ENCODE measurements at places on chromosomes 7 and 10.

DNA sequence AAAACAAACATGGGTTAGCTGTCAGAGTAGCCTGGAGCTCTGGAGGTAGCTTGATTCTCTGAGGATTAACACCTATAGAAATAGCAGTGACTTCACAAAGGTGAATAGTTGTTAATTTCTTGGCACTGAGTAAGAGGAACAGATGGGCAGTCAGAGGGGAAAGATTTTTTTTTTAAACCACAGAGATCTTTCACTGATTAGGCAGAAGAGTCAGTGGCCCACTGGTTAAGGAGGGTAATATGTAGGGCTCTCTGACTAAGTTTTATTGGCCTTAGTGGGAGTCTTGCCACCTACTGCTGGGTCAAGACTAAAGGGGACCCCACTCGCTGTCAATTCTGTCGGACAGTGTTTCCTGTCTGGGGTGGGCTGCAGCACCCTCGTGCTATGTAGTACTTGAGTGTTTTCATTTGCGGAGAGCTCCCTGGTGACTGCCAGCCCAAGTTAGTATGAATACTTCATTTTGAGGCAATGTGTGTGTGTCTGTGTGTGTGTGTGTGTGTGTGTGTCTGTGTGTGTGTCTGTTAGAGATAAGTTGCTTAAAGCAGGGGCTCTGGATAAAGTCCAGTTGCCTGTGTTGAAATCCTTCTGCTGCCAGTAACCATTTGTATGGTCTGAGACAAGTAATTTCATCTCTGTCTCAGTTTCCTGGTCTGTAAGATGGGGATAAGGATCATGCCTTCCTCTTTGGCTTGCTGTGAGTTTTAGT, 145.2 kb downstream of the ARID5B start:
- no peak for DNase-seq

DNA sequence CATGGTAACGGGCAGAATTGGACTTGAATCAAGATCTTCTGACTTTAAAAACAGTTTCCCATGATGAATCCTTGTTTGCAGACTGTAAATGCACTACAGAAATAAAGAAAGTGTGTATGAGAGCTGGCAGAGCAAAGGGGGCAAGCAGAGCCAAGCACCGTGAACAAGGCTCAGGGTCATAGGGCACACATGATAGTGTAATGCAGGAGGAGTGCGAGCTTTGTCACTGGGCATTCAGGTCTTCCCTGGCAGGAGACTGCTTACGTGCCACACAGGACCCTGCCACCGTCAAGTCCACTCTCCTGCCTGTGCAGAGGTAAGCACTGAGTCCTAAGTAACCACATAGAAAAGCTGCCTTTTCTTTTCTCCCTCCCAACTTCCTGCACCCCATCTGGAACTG, 93.1 kb upstream of the NPVF start:
- DNase-seq, result no peak

DNA sequence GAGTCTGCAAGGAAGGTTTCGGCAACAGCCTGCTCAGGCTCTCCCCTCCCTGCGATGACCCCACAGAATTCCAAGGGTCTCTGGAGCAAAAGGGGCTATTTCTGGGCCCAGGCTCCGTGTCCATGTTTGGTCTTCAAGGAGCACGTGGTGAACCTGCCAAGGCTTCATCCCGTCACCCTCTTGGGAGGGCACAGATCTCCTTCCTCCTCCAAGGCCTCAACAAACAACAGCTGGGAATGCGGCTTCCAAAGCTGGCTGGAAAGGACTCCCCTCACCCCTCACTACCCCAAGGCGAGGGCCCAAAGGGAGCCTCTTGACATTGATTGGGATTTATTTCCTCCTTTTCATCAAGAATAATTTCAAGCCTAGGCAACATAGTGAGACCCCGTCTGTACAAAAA, 14.0 kb upstream of the KPNA7 start:
- no peak for DNase-seq

GRCh38 chr10:97333601-97334369, 744 bp downstream of the FRAT2 start:
- DNase-seq, result no peak

DNA sequence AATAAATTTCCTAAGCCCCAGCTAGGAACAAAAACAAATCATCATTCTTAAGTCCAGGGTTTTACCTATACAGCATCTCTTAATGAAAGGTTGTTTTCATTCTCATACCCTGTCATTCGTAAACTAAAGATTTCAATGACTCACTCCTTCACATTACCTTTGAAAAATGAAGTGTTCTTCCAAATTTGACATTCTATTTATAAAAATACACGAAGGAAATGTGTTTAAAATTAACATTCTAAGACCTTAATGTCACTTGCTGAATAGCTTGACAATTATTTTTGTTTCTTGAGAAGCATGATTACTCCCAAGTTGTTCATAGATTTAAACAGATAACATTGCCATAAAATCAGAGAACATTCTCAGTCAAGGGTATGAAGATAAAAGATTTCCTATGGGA, 1188.3 kb upstream of the SORCS1 start:
- no peak for DNase-seq

- no peak for DNase-seq
These were observed 16.0 kb downstream of the TMEM273 start for GRCh38 chr10:49172061-49172776.

- DNase-seq, result no peak
These were observed 421.2 kb downstream of the IPMK start for GRCh38 chr10:57846307-57847065.

DNA sequence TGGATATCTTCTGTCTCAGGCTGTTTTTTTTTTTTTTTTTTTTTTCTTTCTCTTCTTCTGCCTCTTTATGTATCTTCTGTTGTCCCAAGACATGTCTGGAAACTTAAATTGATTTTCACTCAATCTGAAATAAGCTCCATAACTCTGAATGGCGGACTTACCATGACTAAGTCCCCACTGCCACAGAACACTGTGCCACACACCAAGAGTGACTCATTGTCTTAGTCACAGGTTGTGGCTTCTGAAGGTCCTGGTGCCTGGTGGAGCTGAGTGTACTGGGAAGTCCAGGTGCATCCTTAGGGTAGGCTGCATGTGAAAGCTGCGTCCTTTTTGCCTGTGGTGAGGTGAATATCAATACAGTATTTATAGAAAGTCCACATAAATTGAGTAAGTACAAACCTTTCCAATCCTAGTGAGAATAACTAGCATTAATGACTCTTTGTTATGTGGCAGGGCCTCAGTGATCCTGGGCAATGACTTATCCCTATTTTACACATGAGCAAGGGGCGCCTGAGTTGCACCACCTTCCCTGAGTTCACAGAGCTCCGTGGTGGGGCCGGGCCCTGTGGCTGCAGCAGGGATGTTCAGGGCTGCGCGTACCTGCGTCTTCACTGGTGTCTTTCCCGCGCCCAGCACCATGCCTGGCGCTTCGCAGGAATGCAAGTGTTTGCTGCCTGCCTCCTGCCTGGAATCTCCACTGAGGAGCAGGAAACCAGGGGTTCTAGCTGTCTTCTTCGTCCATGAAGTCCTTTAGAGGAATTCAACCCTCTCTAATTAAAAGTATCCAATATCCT, 4.3 kb downstream of the PFKP start:
- no peak for DNase-seq

- DNase-seq, result no peak
These were observed 1.0 kb upstream of the PRKAR2B start for GRCh38 chr7:107043491-107043890.

DNA sequence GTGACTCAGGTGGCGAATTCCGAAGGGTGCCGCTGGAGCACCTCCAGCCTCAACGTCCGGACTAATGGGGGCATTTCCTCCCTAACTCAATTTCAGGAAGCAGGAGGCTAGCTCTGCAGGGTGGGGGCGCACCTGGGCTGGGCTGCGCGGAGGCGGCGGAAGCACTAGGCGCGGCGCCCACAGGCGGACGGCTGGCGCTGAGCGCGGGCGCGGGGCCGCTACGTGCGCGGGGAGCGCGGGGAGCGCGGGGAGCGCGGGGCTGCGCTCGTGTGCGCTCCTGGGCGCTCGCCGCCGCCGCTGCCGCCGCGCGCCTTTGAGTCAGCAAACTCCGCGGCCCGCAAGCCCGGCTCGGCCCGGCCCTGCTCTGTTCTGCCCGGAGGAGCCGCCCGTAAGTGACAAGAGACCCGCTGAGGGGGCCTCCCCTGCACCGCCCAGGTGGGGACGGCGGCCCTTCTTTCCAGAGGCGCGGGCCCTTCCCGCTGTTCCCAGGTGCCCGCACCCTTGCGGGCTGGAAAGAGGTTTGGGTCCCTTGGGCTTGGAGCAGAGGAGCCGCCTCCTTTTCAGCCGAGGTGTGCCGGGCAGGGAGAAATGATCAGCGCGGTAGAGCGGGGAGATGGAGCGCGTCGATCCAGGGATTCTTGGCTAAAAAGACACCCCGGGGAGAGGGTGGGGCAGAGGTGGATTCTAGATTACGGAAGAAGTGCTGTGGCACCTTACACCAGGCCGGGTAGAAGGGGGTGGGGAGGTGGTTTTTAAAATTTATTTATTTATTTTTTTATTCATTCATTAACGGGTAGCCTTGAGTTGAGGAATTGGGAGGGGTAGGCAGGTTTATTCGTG, at the start of gene SNX10:
TSS of gene SNX10 (plus strand) at position 164 of the 840 bp plus-strand sequence. CDS start 54,581 bp downstream, outside the sequence.
- DNase-seq, result peak; percentile 73

- DNase-seq, result no peak
These were observed 28.7 kb upstream of the CALU start for GRCh38 chr7:128710481-128710880.

GRCh38 chr10:42940487-42941294, 136.2 kb upstream of the RET start:
- peak; percentile 66 for DNase-seq

- DNase-seq, result no peak
These were observed 20.7 kb upstream of the ZNF212 start for GRCh38 chr7:149218469-149219420.

DNA sequence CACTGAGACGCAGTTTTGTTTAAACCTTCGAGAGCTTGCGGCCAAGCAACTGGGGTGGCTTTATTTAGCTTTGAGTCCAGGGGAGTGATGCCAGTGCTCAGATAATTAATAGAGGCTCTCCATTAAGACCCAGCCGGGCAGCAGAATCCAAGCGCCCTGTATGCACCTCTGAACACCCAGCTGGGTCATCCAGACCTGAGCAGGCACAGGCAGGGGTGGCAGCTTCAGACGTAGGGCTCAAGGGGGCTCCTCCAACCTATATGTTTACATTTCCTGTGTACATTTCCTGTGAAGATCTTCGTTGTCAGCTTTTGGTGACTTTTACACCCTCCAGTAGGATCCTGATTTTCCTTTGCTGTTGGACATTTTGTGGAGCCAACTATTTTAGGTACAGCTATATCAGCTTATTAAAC, 719.5 kb downstream of the LRMDA start:
- no peak for DNase-seq

GRCh38 chr7:73918926-73919693, 58.2 kb downstream of the TMEM270 start:
- DNase-seq, result peak; percentile 66

DNA sequence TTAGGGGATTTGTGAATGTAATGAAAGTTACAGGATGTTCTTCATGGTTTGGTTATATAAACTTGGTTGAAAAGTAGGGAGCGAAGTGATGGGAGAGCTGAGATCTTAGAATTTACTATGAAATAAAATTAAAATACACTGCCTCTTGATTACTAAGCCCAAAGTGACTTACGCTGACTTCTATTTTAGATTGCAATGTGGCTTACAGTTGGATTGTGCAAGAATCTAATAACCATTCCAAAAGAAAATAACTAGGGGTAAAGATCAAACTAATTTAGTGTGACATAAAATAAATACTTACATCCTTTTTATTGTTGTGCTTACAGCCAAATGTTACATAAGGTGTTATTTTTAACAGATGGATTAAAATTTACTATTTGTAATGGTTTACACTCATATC, 15.3 kb downstream of the WNT16 start:
- DNase-seq, result no peak

DNA sequence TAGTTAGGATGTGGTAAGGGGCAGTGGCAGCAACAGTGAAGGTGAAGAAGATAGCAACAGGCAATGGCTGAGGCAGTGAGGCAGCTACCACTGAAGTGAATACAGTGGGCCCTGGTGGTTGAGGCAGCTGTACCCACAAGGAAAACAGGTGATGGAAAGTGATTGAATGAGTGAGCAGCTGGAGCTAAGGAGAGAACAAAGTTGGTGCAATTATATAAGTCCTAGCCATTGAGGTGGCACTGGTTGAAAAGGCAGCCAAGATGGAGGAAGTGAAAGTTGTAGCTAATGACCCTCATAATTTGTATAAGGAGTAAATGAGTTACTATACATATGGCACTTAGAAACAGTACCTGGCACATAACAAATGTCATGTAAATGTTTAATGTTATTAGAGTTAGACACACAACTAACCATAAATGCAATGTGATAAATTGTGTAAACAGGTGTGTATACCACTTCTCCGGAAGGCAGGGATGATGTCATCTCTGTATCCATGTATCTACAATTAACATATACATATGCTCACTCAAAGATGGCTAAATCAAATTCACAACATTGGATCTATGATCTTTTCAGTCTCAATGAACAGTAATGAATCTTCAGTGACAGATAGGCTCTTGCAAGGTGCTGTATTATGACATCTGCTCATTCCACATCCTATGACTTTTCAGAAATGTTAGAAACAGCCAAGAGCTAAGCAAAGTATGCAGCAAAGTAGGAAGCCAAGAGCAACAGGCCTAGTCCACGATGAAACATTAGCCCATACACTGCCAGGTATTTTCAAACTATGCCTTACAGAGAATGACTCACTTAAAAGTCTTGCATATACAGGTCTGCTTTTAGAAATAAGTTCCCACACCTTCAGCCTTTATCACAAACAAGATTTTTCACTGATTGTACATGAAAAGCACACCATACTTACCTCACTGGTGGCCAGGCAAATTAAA, 10.7 kb downstream of the XPNPEP1 start:
- no peak for DNase-seq

DNA sequence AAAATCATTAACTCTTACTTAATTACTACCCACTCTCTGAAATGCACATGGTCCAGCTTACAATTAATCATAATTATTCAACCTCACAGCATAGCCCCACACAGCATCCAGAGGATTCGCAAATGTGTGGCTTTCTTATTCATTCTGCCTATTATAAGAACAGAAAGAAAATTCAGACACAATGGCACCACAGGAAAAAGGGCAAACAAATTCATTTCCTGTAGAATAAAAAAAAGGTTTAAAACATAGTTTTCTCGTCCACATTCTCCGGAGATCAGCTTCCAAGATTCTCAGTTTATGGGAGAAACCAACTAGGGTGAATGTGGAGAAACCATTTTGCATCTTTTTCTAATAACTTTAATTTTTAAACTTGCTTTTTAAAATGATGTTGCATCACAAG, 201.6 kb downstream of the PARD3 start:
- DNase-seq, result no peak

DNA sequence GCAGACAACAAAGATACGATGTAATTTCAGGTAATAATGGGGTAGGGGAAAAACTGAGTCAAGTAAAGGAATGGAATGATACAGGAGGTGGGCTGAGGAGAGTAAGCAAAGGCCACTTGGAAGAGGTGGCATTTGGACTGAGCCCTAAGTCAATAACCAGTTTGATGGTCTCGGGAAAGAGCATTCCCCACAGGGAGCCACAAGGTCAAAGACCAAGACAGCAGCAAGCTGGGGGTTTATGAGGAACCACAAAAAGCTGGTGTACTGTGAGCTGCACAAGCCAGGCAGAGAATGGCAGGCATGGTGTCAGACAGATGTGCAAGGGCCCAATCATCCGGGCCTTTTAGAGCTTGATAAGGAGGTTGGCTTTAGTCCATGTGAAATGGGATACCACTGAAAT, 98.7 kb downstream of the NOC3L start:
- DNase-seq, result no peak

- peak; percentile 43 for DNase-seq
These were observed 84.7 kb downstream of the ARHGAP22 start for GRCh38 chr10:48520184-48520506.

- no peak for DNase-seq
These were observed 1.7 kb downstream of the MEPCE start for GRCh38 chr7:100431286-100431735.
